ENCODE measurements at places on chromosomes 12 and 14.

DNA sequence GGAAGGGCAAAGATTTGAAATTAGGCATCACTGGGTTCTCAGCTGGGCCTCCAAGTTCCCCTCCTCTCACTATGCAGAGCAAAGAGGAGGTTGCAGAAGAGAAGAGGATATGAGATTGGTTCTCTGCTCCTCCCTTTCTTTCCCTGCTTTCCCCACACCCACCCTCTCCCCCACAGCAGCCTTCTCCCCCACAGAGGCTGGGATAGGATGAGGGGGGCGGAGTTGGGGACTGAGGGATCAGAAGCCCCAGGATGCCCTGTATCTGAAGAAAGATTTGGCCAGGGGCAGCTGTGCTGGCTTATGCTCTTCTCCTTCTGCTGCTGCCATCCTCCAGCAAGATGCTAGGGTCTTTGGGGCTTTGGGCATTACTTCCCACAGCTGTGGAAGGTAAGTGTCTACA, at the start of gene AMHR2:
AMHR2 (plus strand) TSS at position 259 of the 400 bp plus-strand sequence; CDS start at position 339, 80 bp downstream.
- no peak for DNase-seq

DNA sequence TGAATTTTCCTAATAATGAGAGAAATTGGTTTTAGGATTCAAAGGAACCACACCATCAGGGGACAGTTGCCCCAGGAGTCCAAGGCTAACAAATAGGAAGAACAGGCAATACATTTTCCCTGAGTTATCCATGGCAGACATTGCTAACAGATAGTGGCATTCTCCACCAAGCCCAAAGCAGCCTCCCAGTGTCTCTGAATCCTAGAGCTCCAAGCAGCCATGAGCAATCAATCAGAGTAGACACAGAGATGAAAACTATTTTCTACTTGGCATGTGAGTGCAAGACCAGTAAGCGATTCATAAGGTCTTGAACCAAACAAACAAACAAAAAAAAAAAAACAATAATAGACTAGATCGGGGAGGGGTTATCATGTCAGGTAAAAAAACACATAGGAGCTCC, 515.7 kb downstream of the MED13L start:
- no peak for DNase-seq

GRCh38 chr12:105292705-105293104, 37.8 kb upstream of the C12orf75 start:
- DNase-seq: no peak

GRCh38 chr12:3950714-3951320, 77.6 kb upstream of the PARP11 start:
- DNase-seq: no peak

GRCh38 chr14:68955851-68956179, 23.3 kb downstream of the ACTN1 start:
- DNase-seq: no peak

GRCh38 chr14:67371247-67372148, 11.4 kb downstream of the EIF2S1 start:
- no peak for DNase-seq

GRCh38 chr12:94126067-94126466, 22.3 kb upstream of the PLXNC1 start:
- DNase-seq: no peak

- no peak for DNase-seq
Measured at GRCh38 chr12:113267621-113268020, 46.4 kb downstream of the TPCN1 start.

- DNase-seq: no peak
Measured at GRCh38 chr12:32589165-32589865, 89.8 kb upstream of the DNM1L start.

GRCh38 chr12:109387425-109388166, 39.9 kb downstream of the MYO1H start:
- DNase-seq: peak; percentile 59

DNA sequence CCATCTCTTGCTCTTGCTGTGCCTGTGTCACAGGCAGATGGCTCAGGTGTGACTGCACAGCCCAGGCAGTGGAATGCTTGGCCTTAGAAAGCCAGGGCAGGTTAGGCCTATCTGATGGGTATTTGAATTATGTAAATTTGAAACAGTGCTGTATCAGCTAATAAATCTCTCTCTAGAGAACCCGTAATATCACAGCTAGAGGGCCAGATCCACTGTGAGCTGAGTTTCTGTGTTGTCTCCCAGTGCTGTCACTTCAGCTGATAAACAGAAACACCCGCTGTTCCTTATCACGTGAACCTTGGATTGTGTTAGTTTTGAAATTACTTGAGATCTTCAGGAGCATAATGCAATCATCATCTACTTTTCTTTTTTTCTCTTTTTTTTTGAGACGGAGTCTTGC, 21.5 kb upstream of the ALDH2 start:
- no peak for DNase-seq

GRCh38 chr14:68712703-68713370, 80.0 kb downstream of the ZFP36L1 start:
- no peak for DNase-seq

DNA sequence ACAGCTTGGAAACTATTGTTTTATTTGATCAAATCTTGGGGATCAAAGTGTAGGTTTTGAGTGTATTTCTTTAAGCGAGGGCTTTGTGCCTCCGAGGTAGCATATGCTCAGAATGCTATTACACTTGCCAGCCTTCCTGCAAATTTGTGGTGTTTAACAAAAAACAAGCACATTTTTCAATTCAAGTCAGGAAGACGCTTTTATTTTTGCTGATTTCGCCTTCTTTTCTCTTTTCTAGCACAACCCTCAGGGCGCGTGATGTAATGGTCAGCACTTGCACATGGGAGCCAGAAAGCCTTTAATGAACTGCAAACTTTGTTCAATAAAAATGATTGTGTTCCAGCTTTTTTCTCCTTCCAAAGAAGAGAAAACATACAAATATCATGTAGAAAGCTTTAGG, 466.5 kb downstream of the PRKD1 start:
- no peak for DNase-seq

DNA sequence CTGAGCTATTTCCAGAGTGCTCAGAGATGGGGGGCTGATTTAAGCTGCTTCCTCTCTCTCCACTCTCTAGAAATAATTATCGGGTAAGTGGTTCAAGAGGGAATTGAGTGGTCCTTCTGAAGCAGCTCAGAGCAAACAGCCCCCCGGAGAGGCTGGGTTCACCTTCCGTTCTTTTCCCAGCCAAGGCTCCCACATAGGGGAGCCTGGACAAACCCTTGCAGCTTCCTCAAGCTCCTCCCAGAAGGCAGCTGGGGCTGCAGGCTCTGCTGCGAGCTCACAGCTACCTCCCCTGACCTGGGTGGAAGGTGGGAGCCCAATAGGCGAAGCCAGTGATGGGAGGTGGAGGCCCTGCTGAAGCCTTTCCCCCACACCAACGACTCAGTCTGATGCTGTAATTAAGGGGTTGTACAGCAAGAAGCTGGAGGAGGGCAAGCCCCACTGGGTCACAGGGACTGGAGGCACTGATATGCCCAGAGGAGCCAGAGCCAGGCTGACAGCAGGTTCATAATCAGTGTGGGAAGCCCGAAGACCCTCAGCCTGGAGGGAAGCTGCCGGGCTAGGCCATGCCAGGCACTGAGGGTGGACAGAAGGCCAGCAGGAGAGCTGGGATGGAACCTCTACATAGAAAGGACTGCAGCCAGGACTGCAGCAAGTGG, 52.4 kb downstream of the ARL6IP4 start:
- no peak for DNase-seq

GRCh38 chr14:64634558-64634957, 69.7 kb upstream of the PLEKHG3 start:
- DNase-seq: no peak

GRCh38 chr14:23933108-23933741, 20.3 kb upstream of the DHRS4 start:
- DNase-seq: no peak

DNA sequence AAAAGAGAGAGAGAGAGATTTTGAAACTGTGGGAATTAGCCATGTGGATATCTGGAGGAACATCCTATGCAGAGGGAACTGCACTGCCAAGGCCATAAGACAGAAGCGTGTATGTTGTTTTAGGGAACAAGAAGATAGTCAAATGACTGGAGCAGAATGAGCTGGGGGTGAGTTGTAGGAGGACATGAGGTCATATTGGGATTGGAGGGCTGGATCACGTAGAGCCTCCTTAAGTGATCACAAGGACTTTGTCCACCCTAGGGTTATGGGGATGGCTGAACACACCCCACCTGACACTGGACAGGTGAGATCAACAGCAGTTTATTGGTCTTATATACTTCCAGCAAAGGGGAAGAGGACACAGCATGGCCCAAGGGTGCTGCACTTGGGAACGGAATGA, 8.2 kb upstream of the CGRRF1 start:
- DNase-seq: no peak

- no peak for DNase-seq
Measured at GRCh38 chr14:90578283-90578985, 181.6 kb downstream of the CALM1 start.

DNA sequence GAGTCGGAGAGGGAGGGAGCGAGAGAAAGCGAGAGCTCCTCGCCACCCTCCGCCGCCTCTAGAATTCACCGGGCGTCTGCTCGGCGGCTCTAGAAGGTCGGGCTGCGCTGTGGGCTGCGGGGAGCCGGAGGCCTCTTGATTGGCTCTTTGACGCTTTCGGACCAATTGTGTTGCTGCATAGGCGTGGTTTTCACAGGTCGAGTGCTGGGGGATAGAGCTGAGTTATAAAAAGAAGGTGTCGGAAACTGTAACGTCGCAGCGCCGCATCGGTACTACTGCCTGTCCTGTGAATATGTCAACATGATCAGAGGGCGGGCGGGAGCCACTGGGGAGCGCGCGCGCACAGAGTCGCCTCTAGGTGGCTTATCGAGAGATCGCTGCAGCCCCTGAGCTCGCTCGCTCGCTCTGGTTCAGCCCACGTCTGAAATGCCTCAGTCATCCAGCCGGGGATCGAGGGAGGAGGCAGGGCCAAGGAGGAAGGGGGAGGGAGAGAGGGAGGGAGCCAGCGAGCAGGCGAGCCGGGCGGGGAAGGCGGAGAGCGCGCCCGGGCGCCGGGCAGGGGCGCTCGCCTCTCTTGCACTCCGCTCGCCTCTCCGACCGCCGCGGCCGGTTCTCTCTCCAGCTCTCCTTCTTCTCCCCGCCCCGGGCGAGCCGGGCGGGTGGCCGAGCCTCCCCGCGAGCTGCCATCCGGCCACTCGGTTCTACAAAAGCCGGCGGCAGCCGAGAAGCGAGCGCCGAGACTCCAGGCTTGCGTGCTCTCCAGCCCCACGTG, at the start of gene TBX3:
TBX3 (minus strand) TSS at position 78 of the 772 bp plus-strand sequence. CDS start 975 bp downstream, outside the sequence.
- DNase-seq: peak; percentile 99

- DNase-seq: no peak
Measured at GRCh38 chr12:11769723-11770514, 120.4 kb downstream of the ETV6 start.

- no peak for DNase-seq
Measured at GRCh38 chr14:26597071-26597588, 703 bp downstream of the NOVA1 start.

DNA sequence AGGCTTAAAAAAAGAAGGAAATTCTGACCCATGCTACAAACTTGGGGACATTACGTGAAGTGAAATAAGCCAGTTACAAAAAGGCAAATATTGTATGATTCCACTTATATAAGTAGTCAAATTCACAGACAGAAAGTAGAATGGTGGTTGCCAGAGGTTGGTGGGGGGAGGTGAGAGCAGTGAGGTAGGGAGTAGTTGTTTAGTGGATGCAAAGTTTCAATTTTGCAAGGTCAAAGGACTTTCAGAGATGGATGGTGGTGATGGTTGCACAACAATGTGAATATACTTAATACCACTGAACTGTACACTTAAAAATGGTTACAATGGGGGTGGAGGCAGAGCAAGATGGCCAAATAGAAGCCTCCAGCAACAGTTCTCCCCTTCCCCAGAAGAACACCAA, 86.2 kb upstream of the PLXNC1 start:
- no peak for DNase-seq

GRCh38 chr12:89183985-89184435, 168.3 kb downstream of the DUSP6 start:
- no peak for DNase-seq

- DNase-seq: no peak
Measured at GRCh38 chr12:93079271-93079670, 150.2 kb upstream of the EEA1 start.

DNA sequence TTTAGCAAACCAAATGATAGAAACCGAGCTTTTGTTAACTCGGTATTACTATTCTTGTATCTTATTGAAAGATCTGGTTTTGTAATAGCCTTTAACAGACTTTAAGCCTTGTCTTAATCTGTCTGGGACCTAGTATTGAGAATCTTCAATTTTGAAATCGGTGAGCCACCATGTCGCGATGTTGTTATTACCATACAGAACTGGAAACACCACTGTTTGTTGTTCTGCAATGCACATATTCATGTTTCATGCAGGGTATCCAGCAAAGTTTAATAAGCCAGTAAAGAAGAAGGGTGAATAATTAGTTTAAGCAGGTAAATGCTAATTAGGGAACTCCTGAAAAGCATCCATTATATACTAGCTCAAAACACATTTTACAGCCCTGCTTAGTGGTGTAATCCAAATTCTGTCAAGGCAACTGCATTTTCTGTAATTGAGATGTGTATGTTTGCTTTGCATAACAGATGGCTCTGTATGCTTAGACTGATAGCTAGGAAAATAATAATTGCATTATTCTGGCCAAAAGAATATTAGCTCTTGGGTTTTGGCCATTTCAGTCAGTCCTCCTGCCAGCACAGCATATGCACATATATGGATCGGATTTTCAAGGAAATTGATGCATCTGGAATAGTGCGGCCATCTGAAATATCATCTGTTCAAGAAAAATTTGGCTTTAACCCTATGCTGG, 389.2 kb downstream of the EGLN3 start:
- DNase-seq: no peak

- peak; percentile 55 for DNase-seq
Measured at GRCh38 chr12:6873094-6874014, at the start of gene SPSB2. Gene SPSB2, minus strand, starts transcription at chr12:6873303. Its CDS starts 402 bp downstream, at chr12:6872901.

DNA sequence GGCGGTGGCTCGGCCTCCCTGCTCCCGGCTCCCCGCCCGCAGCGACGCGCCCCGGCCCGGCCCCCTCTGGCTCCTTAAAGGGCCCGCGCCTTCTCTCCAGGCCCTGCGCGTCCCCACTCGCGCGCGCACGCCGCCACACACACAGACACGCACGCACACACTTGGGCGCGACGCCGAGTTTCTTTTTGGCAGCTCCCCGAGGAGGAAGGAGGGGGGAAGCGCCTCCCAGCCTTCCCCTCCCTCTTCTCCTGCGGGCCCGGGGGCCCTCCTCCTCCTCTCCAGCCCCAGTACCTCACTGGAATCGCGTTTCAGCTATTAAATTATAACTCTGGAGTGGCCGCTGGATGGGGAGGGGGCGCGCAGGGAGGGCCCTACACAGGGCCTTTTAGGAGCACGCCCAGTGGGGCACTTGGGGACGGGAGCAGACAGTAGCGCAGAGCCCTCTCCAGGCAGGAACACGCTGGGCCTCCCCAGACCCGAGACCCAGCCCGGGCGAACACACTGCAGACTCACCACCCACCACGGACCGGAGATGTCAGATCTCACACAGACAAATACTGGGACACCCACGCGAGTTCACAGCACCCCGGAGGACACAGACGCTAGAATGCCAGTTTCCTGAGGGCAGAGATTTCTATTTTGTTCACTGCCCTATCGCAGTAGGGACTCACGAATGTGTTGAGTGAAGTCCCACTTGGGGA, 411 bp upstream of the NCOR2 start:
- DNase-seq: peak; percentile 28

DNA sequence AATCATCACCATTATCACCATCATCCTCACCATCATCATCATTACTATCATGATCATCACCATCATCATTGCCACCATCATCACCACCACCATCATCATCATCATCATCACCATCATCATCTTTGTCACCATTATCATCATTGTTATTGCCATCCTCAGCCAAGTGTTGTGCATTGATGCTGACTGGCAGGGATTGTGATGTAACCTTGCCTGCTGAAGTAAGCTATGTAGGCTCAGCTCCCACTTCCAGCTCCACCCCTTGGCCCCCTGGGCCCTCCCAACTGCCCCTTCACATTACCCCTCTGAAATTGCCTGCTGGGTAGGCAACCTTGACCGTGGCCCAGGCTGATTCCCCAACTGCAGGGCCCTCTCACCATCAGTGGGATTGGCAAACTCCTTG, 37.6 kb downstream of the SVOP start:
- no peak for DNase-seq

All from SHP77 treated with DMSO at 0.1 percent for 48 hours (cell line).